ENCODE measurements at places on chromosomes 2 and 18. TPM values are rescaled to one million over a fixed set of nuclear protein-coding genes. Genes with fewer than 3 reads are reported as not detected.

- no peak for DNase-seq
These were observed 207.0 kb upstream of the HAAO start for GRCh38 chr2:42999391-42999841.

DNA sequence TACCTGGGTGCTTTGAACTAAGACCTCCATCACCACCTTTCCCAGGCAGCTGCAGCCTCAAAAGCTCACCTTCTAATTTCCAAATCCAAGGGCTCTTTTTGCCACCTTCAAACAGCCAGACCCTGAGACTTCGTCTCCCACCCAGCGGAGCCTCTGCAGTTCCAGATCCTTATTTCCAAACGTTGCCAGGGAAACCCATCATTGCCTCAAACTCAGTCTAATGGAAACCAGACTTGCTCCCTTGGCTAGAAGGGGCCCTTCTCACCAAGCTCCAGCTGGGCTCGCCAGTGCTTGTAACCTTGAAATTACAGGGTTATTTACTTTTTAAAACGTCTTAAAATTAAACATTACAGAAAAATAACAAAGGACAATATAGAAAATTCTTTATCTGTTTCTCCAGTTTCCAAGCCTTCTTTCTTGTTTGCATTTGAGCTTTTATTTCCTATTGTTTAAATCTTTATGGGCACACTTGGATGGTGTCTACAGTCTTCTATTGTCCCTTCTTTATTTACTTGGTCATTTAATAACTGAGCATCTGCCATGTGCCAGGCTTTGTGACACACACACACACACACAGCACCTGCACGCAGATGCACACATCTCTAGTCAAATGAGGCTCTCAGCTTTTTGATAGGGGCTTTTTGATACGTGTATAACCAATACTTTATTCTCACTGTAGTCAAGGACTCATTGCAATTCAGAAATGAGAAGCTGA is 36.1 kb downstream of the TRPM8 start:
- DNase-seq = no peak

DNA sequence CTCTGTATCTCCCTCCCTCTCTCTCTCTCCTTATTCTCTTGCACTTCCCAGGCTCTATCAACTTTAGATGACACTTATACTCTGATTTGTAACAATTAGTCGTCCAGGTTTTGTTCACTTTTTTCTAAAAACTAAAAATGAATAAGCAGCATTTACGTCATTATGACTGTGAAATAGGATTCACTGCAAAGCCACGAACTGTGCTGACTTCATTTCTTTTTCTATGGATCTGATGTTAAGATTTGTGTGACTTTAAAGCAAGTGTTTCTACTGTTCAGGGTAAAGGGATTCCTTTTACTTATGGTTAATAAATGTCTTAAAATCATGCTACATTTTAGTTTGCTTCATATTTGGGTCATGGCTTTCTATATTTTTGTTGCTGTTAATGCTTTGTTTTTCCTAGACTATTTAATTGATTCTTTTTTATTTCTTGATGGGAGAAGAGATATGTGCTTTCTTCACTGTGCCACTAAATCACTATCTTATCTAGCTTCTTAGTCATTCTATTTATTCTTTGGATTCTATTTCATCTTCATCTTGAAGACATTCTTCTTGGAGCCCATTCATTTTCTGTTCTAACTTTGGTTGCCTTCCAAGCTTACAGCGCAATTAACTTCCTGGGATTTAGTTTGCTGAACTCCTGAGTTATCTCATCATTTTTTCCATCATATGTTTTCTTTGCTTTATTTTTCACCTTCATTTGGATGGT is 480.4 kb upstream of the TRIB2 start:
- DNase-seq = peak; percentile 13

DNA sequence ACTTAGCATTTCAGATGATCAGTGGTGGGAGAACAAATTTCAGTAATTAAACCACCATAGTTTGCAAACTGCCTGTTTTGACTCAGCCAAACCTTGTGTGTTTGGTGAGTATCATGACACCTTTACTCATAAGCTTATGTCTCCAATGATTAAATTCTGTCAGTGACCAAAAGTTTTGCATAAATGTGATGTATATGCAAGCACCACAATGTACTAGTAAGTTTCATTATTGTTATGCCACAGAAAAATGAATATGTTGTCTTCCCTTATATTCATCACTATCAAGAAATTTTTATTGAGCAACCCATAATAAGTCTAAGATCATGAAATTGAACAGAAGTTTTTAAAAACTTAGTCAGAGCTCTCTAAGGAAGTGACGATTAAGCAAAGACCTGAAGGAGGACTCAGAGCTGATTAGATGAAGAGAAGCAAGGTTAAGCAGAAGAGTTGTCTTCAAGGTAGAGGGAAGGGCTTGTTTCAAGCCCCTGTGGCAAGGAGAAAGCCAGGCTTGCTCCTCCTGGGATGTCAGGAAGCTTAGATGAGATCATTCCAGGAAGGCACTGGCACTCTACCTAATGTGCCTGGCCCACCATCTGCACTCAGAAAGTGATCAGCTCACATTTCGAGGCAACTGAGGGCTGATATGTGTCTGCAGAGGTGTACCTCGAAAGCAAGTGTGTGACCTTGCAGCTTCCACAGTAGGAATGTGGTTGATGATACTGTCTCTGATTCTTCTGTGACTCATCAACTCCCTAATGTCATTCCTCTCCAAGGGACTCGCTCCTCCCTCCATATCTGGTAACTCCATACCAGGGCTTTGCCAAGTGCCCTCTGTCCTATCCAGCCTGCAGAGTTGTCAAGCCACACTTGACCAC is 54.7 kb downstream of the KCTD18 start:
- no peak for DNase-seq

DNA sequence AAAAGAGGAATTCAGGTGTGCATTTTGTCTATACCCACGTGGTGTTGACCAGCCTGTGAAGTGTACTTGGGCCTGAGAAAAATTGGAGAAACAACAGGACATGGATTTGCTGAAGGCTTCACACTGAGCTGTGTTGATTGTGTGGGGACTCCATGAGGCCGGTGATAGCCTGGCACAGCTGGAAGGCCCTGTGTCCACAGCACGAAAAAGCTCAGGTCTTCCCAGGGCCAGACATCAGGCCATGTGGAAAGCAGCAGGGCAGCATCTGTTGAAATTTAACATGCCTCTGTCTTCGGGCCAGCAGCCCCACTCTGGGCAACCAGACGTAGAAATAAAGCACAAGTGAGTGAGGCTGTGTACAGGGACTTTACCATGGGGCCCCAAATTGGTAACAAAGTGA is 84.1 kb downstream of the HS6ST1 start:
- DNase-seq = no peak

GRCh38 chr2:26710743-26711456 is 18.4 kb downstream of the KCNK3 start:
- no peak for DNase-seq

DNA sequence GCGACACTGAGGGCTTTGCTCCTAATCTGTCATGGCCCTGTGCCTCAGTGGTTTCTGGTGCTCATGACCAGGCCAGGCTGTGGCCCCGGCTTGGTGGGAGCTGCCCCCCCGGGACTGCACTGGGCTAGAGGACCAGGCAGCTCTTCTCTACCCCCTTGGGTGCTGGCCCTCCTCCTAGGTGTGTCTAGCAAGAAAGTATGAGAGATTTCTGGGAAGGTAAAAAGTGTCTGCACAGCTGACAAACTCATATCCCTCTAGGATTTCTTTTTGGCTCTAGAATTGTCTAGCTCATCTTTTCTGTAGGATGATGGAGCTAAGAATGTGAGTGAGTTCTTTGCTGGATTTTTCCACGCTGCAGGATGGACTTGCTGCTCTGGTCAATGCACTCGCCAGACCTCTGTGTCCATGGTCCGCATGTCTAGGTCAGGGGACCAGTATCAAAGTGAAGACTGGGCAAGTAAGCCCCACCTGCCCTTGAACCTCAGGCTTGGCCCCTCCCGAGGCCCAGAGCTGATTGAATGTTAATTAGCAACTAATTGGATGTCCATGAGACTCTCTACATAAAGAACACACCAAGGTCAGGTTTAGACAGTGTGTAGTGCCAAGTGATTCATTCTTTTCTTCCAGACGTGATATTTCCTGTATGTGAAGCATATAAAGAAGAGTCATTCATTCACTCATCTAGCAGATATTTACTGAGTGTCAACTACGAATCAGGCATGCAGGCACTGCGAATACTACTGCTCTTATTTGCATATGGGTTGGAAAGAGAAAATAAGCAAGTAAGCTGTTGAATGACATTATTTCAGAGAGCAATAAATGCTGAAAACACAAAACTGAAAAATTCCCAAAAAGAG is 15.6 kb upstream of the PSD4 start:
- no peak for DNase-seq

- DNase-seq = peak; percentile 91
These were observed 84.6 kb downstream of the DNMT3A start for GRCh38 chr2:25257032-25257552.

DNA sequence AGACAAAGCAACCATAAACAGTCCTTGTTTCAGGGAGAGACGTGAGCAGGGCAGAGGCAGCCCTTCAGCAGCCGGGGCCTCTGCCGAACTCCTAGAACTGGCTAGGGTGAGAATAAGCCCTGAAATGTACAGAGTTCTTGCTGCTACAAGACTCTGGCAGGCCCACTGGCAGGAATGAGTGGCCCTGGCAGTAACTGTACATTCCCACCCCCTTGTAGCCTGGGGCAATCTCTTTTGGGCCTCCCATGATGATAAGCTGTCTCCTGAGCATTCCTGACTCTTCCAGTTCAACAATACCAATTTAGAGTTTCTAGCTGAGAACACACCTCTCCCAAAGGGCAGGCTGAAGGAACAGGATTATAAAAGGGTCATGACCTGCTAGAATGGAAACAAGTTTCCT is 54.3 kb downstream of the HAUS1 start:
- DNase-seq = no peak

GRCh38 chr2:61978522-61978921 is 73.0 kb downstream of the COMMD1 start:
- DNase-seq = no peak

GRCh38 chr2:221231511-221231910 is 340.6 kb downstream of the EPHA4 start:
- no peak for DNase-seq

- DNase-seq = no peak
These were observed 39.1 kb downstream of the ETAA1 start for GRCh38 chr2:67436221-67436620.

DNA sequence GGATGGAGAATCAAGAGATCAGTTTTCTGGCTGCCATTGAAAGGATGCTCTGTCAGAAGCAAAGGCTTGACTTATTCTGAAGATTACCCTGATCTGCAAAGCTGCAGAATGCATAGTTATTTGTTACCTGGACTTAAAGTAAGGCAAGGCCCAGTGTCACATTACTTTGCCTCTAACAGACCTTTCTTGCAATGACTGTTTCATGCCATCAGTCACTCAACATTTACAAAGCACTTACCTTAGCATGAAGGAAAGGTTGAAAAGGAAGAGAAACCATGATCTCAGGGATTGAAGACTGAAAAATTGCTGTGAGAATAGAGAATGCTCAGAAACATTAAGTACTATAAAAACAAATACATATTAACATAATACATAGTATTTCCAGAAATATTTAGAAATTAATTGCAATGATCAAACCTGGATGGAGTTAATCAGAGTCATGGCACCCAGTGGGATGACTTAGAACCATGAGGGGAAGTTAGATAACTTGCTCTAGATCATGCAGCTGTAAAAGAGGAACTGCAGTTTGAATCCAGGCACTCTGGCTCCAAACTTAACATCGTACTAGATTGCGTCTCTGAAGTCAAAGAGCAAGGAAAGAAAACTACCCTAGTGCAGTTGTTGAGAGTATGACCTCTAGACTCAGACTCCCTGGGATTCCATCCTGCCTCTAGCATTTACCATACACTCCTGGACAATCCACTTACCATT is 26.5 kb upstream of the FAM117B start:
- no peak for DNase-seq

DNA sequence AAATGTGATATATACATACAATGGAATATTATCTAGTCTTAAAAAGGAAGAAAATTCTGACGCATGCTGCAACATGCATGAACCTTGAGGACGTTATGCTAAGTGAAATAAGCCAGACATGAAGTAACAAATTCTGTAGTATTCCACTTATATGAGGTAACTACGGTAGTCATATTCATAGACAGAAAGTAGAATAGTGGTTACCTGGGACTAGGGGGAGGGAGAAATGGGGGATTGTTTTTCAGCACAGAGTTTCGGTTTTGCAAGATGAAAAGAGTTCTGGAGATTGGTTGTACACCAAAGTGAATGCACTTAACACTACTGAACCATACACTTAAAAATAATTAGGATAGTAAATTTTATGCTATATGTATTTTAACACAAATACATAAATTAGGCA is 215.9 kb upstream of the FBXO11 start:
- no peak for DNase-seq

- DNase-seq = no peak
These were observed 5.4 kb downstream of the CXCR4 start for GRCh38 chr2:136112317-136113208.

DNA sequence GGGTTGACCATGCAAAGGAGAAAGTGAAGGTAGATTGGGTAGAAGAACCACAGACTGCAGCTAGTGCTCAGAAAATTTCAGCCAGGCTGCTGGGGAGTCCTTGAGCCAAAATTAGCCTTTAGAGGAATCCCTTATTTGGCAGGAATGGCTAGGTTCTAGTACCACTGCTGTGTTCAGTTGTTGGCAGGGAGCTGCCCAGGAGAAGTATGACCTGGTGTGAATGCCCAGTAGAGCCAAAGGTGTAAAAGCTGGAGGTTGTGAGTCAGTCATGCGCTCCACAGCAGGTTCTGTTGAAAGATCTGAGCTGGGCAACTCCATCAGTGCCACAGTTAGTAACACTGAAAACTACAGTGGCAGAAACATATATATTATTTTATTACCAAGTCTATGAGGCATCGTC is 36.4 kb upstream of the TBR1 start:
- no peak for DNase-seq

GRCh38 chr18:50790241-50790640 is 29.6 kb downstream of the MRO start:
- no peak for DNase-seq

- DNase-seq = no peak
These were observed 616.1 kb upstream of the LRATD1 start for GRCh38 chr2:14016289-14016955.

The COL4A3 gene
- polyA plus RNA-seq = 20.8 TPM

The CABLES1 gene
- polyA plus RNA-seq = 7.6 TPM

The SKA1 gene
- not detected for polyA plus RNA-seq

The UGT1A8 gene
- 30.0 TPM for polyA plus RNA-seq

The CXCR1 gene
- not detected for polyA plus RNA-seq

The ALLC gene
- 1.3 TPM for polyA plus RNA-seq

The SKOR2 gene
- polyA plus RNA-seq = not detected

The TNFRSF11A gene
- polyA plus RNA-seq = 0.39 TPM

The SERPINB4 gene
- polyA plus RNA-seq = not detected

The CCDC148 gene
- polyA plus RNA-seq = 6.6 TPM

Data from kidney (tissue), 22 donors.